ENCODE measurements at places on chromosomes 11 and 22.

- no peak for DNase-seq
These were observed 3.0 kb upstream of the CEND1 start for GRCh38 chr11:792873-793272.

DNA sequence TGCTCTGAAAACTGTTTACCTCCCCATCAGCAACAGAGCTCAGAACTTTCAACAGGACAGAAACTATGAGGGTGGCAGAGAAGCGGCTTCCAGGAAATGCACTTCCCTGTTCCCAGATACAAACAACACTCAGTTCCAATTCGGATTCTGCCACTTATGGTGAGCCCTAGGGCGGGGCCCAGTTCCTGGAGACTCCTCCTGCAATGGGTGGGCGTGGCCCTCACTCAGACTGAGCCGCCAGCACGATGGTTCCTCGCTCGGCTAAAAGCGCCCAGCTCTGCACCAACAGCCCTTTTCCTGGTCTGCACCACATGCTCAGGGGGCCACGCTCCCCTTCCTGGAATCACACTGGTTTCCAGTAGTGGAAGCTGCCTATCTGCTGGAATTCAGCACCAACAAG lies 314.1 kb downstream of the CTTN start:
- no peak for DNase-seq

DNA sequence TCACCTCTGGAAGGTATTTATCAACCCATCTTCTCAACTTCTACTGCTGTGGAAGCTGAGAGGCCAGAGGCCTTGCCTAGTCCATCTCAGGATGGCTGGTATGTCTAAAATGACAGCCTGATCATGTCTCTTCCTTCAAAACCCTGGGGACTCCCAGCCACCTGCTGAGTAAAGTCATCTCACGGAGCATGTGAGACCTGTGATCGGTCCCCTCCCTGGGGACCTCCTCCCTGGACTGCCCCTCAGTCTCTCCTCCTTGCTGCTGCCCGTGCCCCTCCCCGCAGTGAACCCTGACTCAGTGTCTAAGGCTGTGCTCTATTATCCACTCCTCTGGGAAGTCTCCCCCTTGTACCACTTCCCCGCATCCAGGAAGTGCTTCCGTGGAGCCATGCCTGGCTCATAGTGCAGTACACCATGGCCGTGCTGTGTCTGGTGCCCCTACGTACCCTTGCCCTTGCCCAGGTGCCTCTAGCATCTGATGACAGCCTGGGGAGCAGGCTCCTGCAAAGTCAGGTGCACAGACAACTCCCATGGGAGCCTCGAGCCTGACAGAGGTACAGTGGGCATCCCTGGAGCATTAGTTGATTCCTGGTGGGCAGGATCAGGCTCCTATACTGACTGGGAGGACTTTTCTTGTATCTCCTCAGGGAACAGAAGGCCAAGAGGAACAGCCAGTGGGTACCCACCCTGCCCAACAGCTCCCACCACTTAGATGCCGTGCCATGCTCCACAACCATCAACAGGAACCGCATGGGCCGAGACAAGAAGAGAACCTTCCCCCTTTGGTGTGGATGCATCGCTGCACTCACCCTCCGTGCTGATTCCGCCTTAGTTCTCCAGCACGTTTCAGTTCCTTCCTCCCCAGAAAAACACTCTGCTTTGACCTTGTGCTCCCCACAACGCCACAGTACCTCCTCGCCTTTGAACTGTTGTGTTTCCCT lies 13.8 kb downstream of the SMARCB1 start:
- DNase-seq = no peak

DNA sequence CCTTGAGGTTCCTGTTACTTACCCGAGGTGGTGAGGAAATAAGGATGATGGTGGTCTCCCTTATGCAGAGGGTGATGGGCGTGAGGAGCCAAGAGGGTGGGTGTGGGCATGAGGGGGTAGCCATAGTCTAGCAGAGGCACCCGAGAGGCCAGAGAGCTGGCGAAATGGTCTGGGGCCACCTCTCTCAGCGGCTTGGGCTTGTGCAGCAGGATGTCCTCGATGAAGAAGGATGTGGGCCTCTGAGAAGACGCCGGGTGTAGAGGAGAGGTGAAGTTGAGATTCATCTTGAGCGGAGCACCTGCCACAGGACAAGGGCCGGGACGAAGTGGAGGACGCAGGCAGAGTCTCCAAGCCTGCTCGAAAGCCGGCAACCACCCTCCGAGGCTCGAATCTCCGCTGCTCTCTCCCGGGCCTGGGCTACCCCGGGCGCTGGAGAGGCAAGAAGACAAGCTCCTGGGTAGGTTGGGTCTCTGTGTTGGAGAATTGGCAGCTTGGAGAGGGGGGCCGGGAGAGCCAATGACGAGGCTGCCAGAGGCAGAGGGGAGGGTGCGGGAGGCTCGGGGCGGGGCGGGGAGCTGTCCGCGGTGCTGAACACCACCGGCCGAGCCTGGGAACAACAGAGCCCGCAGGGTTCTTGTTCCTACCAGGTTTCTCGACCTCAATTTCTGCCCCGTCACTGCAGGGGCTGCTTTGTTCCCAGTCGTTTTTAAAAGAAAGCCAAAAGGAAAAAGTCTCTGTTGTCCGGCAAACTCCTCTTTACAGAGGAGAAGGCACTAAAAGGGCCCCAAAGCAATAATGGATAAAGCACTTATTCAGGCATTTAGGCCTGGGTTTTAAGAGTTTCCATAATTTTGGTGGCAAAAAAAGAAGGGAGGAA lies at the start of gene BSX:
Gene BSX, minus strand, starts transcription at position 447 of the 877 bp plus-strand sequence. Its CDS starts 163 bp downstream, at position 284.
- peak; percentile 36 for DNase-seq

DNA sequence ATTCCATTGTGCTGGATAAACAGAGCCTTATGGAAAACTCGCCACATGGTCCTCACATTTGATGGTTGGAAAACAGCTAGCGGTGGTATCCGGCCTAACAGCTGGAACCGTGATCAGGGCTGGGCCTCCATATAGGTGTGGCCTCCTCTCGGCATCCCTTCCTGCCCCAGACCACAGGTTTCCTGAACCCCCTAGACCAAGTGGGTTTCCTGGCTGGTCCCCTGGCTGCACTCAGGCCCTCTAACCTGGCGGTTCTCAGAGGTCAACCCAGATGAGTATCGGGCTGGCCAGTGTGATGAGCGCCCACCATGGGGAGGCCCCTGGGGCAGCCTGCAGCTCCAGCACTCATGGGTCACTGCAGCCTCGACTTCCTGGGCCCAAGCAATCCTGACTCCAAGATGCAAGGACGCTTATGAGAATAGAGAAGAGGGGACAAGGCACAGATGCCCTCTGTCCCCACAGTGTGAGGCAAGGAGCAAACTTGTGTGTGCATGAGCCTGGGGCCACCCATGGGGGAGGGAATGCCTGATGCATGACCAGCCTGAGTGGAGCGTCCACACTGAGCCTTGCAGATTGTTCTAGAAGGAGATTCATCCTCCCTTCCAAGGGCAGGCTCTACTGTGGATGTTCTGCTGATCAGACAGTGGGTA lies 53.4 kb upstream of the WNT7B start:
- no peak for DNase-seq

DNA sequence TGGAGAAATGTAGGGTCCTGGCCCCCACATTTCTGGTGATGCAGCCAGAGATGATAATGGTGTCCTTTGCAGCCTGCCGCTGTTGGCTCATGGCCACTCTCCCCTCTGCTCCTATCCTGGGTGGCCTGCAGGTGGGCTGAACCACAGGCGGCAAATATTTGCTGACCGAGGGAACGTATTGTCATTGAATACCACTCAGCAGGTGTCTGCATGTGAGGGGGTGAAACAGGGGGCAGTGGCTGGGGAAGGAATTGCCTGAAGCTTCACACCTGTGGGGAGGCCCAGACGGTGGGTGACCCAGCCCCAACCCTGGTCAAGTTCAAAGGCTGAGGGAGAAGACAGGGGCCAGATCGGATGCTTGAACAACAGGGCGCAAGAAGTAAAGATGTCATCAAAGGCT lies 73.3 kb upstream of the WNT11 start:
- no peak for DNase-seq

DNA sequence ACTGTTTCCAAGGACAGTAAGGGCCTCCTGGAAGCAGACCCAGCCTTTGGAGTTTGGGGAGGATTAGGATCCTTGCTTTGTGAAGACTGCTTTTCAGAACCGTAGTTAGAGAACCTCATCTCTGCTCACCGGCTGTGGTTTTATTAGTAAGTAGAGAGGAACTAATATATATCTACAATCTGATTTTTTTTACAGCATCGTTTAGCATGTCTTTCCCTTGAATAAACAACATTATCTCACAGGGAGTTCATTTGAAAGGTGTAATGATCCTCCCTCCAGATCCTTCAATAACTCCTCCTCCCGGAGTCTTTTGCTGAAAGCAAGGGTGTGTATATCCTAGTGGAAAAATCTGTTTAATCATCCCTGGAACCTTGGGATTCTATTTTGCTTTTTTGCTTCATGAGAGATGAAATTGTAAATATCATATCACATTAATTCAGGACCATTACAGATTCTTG lies 132.7 kb downstream of the DBX1 start:
- DNase-seq = no peak

GRCh38 chr22:38347944-38348750 lies 30.9 kb upstream of the CSNK1E start:
- DNase-seq = no peak

- DNase-seq = no peak
These were observed 25.1 kb upstream of the GUCY1A2 start for GRCh38 chr11:107043242-107044006.

- DNase-seq = no peak
These were observed 2.9 kb downstream of the PLAAT3 start for GRCh38 chr11:63611395-63611747.

DNA sequence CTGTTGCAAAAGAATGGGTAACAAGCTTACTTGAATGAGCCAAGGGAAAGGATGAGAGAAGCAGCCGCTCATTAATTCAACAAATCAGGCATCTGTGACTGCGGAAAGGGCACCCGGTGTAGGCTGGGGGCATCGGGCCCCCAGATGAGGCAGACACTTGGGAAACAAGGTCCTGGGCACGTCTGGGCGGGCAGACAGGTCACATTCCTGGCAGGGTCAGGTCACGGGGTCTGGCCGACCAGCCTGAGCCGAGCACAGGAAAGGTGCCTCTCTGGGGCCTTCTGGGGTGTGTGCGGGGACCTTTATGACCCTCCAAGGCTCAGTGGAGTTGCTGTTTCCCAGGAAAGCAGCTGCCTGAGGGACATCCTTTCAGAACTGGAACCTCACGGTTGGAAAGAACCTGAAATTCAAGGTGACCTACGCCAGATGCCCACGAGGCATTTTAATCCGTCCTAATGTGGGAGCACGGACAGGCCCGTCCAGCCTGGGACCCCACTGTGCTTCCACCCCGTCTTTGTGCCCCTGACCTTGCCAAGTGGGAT lies 57.1 kb downstream of the ST14 start:
- no peak for DNase-seq

- no peak for DNase-seq
These were observed 43.8 kb downstream of the NECTIN1 start for GRCh38 chr11:119685111-119685746.

DNA sequence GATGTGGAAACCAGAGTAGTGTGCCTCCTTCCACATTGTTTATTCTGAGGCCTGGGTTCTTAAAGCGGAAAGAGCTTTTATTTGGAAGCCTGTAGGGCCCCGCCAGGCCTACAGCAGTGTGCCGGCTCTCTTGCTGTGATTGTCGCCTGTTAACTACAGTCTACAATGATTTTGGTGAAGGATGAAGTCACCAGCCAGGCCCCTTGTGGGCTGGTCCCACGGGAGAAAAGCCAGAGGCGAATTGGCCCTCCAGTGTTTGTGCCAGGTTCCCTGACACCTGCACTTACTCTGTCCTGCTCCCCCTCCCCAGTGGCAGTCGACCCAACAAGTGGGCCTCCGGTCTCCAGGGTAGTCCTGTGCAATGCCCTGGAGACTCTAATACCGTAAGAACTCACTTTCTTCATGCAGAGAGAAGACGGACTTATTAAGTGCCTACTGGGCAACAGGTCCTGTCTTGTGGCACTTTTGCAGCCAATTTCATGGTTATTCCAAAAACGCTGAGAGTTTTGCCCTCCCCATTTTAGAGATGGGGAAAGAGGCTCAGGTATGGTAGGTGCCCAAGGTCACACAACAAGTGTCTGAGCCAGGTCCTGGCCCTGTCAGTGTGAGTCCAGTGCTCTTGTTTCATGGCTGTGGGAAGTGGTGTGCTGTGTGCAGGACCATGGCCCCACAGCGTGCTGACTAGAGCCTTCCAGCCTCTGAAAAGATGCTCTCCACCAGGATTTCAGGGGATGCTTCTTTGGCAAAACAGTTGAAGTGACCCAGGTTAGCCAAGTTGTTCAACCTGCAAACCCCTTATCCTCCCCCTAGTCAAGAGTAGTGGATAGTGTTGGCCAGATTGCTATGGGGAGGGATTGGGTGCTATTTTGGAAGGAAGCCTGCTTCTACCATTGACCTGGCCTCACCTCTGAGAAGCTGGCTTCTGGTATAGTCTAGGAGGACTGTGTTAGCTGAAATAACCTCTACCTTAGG lies 1.4 kb downstream of the MICAL2 start:
- no peak for DNase-seq
